ENCODE measurements at places on chromosomes 4 and X.

GRCh38 chr4:165926307-165926706 lies 53.3 kb downstream of the TLL1 start:
- DNase-seq: no peak

DNA sequence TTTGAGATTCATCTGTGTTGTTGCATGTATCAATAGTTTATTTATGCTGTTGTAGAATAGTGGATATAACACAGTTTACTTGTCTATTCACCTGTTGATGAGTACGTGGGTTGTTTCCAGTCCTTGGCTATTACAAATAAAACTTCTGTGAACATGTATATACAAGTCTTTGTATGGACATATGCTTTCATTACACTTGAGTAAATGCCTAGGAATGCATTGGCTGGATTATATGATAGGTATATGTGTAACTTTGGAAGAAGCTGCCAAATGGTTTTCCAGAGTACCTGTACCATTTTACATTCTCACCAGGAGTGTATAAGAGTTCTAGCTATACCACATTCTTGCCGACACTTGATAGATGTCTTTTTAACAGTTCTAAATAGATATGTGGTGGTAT lies 16.5 kb downstream of the ART3 start:
- DNase-seq: no peak

- DNase-seq: no peak
Measured at GRCh38 chrX:63186137-63186536, 165.0 kb downstream of the SPIN4 start.

DNA sequence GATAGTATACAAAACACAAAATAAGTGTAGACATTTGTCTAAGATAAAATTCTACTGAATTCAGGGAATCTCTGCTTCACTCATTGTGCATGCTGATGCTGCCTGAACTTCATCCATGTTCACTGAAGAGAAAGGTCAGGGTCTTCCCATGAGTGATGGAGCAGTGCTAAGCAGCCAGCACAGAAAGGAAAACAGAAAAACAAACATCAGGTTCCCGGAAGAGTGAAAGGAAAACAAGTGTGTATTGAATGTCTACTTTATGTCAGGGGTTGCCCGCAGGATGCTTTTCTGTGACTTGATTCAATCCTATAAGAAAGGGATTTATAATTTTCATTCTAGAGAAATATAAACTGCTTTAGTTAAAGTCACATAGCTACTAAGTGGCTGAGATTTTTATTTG lies 522.4 kb downstream of the RAB28 start:
- DNase-seq: no peak

DNA sequence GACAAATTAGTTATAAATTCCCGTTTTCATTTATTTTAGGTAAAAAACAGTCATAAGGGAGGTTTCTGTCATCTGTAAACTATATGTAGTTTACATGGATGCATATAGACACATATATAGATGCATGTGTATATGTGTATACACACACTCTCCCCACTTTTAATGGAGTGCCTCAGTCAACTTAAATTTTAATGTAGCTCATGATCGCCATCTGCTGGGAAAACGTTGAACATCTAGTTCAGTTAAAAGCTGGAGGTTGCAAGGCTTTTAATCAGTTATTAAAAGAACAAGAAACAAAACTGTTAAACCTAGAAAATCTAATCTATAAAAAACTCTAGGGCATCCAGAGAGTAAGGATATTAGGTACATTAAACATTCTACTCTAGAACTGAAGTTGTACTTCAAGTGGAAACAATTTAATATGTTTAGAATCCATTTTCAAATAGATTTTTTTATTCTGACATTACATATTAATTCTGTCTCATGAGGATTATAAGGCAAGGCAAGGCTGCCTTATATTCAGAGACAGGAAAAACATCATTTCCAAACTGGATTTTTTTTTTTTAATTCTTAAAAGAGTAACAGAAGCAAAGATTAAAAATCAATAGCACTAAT lies 122.6 kb downstream of the SHISA3 start:
- peak; percentile 48 for DNase-seq

DNA sequence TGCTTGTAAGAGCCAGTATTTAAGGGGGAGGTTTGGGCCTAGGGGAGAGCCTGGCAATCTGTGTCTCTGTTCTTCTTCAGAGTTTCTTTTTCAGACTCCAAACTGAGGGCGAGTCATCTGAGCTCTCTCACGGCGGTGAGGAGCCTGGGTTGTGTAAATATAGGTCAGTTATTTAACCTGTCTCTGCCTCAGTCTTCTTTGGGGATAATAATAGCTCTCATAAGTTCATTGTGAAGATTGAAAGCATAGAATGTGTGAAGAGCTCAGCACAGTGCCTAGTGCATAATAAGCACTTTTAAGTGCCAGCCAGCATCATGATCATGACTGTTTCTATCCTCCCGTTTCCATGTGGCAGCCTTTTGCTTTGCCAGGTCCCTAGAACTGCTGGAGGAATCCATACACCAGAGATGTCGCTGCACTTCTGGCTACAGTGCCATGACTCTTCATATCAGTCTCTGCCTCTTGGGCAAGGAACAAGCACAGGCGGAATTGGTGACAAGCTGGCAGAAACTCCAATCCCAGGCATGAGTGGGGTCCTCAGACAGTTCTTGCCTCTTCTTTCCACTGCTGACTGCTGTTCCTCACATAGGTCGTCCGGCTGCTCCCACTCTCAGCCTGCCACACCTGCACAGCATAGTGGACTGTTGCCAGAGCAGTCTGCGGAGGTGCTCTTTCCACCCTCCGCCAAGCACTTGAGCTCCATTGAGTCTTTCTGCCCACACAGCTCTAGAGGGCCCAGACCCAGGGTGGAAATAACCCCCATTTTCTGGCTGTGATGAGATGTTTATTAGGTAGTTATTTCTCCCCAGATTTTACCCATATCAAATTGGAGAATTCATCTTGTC lies 103.7 kb upstream of the MAML3 start:
- DNase-seq: no peak

DNA sequence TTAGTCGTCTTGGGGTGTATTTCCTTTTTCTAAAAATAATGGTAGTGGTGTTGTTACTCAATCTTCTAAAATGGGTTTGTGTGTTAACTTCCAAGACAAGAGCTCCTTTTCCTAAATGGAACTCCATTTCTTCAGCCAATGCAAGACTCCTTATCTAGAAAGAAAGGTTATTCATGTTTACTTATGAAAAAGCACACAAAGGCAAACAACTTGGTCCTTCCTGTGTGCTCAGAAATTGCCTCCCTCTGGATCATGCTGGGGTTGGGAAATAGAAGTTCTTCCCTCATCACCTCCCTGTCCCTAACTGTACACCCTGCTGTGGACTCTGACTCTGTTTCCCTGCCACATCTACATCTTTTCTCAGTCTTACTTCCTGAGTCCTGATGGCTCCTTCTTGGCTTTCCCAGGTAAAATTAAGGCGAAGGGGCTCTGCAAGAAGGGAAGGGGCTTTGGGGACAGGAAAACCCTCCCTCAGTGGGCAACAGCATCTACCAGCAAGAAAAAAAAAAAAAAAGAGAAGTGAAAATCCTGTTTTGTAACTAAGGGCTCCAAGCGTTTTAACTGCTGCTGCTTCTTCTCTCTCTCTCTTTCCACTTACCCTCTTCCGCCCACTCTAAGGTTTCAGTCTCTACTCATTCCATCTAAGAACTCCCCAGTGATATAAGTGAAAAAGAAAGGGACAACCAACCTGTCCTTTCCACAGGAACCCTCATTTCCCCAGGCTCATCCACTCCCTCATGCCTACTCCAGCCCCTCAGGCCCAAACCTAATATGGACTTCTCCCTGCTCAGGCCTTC lies 19.8 kb upstream of the TASL start:
- no peak for DNase-seq

GRCh38 chr4:147639388-147639787 lies 22.2 kb downstream of the TMEM184C start:
- DNase-seq: no peak

- no peak for DNase-seq
Measured at GRCh38 chr4:128871948-128872347, 62.4 kb downstream of the JADE1 start.

- DNase-seq: no peak
Measured at GRCh38 chr4:165207016-165207430, 338 bp upstream of the KLHL2 start.

- no peak for DNase-seq
Measured at GRCh38 chr4:62366939-62367338, 1166.8 kb downstream of the ADGRL3 start.

- peak; percentile 71 for DNase-seq
Measured at GRCh38 chrX:134172588-134173259, 64.3 kb upstream of the CCDC160 start.

- no peak for DNase-seq
Measured at GRCh38 chr4:171857302-171858012, 44.3 kb downstream of the GALNTL6 start.

- DNase-seq: peak; percentile 71
Measured at GRCh38 chr4:140252742-140253555, 99.0 kb upstream of the MAML3 start.

- DNase-seq: no peak
Measured at GRCh38 chr4:58636381-58636780, 1526.2 kb upstream of the IGFBP7 start.

- no peak for DNase-seq
Measured at GRCh38 chrX:129748305-129748704, 9.5 kb downstream of the XPNPEP2 start.

GRCh38 chr4:24094726-24095125 lies 204.9 kb upstream of the PPARGC1A start:
- DNase-seq: no peak

DNA sequence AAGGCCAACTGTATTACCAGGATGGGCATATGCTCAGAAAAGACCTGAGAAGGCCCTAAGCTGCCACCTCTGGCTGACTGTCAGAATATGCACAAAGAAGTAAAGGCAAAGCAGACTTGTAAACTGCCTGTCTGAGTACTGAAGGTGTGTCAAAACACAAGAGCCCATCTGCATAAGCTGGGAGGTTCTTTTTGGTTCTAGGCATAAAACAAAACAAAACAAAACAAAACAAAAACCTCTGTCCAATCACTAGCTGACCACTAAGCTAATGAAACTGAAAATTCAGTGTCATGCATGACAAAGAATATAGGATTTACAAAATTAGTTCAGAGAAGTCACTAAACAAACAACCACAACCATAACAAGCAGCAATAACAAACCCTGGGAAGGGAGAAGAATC lies 20.6 kb downstream of the SH3D19 start:
- DNase-seq: no peak

DNA sequence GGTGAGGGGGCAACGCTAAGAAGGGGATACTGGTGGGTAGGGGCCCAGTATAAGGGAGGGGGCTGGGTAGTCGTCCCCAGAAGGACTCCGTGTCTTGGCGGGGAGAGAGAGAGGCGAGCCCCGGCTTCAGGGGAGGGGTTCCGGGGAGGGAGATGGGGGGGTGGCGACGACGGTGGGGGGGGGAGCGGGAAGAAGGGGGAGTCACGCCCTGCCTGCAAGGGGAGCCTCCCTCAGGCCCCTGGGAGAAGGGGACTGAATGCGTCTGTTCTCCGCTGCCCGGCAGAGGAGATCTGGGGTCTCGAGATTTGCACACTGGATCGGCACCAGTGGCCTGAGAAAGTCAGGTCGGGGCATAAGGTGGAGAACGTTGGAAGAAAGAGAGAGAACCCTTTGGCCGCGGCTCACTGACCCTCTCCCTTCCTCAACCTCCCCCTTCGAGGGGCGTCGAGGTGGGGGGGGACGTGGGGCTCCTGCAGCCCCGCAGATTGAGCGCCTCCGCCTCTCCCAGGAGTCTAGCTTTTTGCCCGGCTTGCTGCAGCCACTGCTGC lies 609 bp upstream of the BCORL1 start:
- no peak for DNase-seq

- DNase-seq: no peak
Measured at GRCh38 chr4:46508216-46508615, 118.3 kb upstream of the GABRA2 start.

DNA sequence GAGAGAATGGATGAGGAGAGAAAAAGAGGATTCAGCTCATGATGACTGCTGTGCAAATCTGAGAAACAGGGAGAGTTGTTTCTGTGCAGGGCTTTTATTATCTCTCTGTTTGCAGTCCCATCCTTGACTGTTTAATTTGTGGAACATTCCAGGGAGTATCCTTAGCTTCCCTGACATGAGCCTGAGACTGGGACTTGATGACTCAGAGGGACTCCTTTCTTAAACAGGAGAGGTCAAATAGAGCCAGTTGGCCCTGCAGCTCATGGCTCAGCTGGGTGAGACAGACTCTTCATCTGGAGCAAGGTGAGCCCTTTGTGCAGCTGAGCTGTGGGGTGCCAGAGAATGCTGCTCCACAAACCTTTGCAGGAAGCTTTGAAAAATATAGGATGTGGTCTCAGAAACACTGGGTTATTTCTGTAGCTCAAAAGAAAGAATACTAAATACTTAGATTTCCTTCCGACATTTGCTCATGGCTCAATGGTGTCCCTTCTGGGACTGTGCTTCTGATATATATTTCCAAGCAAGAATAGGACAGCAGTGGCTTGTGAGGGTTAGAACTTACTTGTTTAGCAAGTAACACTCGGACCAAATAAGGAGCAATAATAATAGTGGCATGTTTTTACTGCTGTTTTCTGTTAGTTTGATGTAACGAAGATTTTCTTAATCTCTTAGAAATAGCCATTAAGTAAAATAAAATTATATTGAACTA lies 14.5 kb downstream of the ARHGAP24 start:
- DNase-seq: no peak

Data from DND-41 (cell line).